GDM1 (cell line): ENCODE measurements at places on chromosomes 16 and 17.

DNA sequence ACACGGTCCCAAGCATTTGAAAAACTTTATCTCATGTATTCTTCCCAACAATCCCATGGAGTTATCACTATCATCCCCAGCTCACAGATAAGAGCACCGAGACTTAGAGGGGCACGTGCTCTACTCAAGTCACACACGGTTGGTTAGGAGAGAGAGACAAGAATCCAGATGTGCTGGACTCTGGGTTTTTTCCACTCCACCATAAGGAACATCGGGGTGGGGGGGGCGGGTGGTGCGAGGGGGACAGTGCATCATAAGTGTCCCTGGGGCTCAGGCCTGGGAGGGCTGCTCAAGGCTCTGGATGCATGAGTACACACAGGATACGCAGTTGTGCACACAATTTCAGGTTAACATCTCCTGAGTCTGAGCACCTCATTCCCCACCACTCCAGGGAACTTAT, 7.4 kb downstream of the CDC42EP4 start:
- DNase-seq, result no peak

DNA sequence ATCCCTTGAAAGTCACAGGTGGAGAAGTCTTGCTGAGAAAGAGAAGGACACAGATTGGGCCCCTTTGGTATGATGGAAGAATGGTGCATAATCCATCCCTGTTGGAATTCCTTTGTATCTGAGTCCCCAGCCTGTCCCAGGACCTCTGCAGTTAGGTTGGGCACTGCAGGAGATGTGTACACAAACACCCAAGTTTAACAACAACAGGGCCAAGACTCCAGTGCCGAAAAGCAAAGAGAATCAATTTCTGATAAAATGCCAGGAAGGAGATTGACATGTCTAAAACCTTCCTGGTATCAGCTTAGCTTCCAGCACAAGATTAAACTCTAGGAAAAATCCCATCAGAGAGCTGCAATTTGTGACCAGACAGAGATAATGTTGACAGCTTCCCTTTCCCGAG, 32.9 kb downstream of the KATNIP start:
- DNase-seq, result no peak

DNA sequence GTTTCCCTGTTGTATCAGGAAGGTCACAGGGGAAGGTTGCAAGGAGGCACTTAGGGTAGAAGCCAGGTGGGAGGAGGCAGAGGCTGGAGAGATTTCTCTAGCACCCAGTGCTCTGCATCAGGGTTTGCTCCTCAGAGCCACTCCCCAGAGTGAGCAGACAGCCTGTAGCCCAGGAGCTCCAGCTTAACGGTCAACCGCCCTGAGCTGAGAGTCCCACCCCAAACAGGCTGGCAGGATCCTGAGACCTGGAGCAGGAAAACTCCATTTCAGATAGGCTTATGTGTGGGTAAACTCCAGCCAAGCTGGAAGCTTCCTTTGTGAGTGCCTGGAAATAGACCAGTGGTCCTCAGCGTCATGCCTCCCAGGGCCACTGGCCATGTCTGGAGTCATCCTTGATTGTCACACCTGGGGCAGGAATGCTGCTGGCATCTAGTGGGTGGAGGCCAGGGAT, 37.9 kb downstream of the MPRIP start:
- no peak for DNase-seq

GRCh38 chr16:88368994-88369393, 13.8 kb upstream of the ZNF469 start:
- DNase-seq, result no peak

- DNase-seq, result no peak
Observed at GRCh38 chr17:38561416-38562214, 44.1 kb downstream of the SRCIN1 start.

GRCh38 chr16:29684679-29685078, 5.7 kb downstream of the QPRT start:
- DNase-seq, result no peak

- DNase-seq, result no peak
Observed at GRCh38 chr16:85449885-85450245, 163.3 kb upstream of the GSE1 start.

- no peak for DNase-seq
Observed at GRCh38 chr16:11615748-11616447, 29.2 kb upstream of the LITAF start.

- DNase-seq, result no peak
Observed at GRCh38 chr16:11621539-11621919, 34.8 kb upstream of the LITAF start.

DNA sequence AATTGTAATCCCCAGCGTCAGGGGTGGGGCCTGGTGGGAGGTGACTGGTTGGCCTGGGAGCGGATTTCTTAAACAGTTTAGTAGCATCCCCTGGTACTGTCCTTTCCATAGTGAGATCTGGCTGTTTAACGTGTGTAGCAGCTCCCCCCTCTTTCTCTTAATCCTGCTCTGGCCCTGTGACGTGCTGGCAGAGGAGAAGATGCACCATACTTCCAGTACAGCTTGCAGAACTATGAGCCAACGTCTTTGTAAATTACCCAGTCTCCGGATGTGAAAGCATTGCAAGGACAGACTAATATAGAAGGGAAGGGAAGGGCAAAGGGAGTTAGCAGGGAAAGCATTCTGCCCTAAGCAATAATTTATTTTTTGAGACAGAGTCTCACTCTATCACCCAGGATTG, 83.9 kb downstream of the RMI2 start:
- DNase-seq, result no peak

GRCh38 chr17:43986225-43986981, 18.0 kb upstream of the NAGS start:
- DNase-seq, result no peak

DNA sequence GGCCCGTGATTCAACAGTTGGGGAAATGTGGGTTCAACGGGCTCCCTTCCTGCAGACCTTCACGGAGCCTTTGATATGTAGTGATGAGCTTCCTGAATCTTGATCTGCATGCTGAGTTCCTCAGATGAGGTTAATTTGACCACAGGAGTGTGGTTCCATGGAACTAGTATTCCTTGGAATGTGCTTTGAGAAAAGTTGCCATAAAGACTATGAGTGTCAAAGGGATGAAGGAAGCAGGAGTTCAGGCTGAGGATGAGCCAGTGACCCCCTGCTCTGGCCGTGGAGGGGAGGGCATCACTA, 229.2 kb downstream of the MSI2 start:
- DNase-seq, result no peak

- DNase-seq, result no peak
Observed at GRCh38 chr16:10206215-10206614, 24.0 kb upstream of the GRIN2A start.

DNA sequence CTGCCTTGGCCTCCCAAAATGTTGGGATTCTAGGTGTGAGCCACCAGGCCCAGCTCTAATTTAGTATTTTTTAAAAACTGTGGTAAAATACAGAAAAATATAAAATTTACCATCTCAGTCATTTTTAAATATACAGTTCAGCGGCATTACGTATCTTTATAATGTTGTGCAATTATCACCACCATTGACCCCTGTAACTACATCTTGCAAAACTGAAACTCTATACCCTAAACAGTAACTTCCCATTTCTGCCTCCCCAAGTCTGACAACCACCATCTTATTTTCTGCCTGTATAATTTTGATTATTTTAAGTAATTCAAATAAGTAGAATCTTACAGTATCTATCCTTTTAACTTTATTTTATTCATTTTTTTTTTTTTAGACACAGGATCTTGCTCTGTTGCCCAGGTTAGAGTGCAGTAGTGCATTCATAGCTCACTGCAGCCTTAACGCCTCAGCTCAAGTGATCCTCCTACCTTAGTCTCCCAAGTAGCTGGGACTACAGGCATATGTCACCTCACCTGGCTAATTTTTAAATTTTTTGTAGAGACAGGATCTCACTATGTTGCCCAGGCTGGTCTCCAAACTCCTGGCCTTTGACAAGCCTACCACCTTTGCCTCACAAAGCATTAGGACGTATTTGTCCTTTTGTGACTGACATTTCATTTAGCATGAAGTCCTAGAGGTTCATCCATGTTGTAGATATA, 10.9 kb upstream of the GGA2 start:
- DNase-seq, result no peak

GRCh38 chr17:57608369-57609124, 136.6 kb downstream of the CCDC182 start:
- DNase-seq, result no peak

GRCh38 chr17:78233678-78234077, 2.2 kb downstream of the TMEM235 start:
- no peak for DNase-seq
